ENCODE measurements at places on chromosomes 16 and 17.

DNA sequence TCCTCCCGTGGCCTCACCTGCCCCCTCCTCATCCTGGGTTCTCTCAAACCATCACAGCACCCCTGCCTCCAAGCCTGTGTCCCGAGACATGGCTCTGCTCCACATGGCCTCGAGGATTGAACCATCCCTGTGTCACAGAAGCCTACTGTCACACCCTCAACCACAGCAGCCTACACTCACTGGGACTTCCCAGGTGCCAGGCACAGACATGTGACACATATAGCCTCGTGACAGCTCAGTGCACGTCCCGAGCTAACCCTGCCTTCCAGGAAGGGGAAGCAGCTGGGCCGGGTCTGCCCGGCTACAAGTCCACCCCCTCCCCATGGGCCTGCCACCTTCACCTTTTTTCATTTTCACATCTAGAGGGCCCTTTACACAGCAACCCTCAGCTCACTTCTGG is 238.3 kb downstream of the CPPED1 start:
- no peak for DNase-seq

DNA sequence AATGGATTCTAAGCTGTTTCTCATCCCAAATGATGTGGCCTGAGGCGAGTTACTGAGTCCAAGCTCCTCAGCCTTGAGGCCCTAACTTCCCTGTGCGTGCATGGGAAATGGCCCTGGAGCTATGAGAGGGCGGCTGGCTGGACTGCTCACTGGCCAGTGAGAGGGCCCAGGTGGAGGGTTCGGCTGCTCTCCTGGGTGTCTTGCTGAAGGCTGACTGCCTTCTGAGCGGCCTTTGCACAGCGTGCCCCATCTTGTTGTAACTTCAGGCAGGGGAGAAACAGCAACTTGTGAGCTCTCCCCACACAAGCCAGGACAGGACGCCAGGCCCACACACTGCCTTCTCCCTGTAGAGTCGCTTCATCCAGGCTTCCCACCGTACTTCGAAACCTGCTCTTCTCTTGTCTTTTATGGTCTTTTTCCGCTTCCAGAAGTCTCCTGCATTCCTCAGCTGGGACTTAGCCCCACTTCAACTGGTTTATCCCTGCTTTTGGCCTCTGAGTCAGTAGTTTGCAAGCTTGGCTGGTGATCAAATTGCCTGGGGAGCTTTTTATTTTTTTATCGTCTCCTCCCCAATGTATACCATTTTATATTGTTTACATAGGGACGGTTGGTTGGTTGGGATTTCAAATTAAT is 13.3 kb downstream of the CDH3 start:
- no peak for DNase-seq

DNA sequence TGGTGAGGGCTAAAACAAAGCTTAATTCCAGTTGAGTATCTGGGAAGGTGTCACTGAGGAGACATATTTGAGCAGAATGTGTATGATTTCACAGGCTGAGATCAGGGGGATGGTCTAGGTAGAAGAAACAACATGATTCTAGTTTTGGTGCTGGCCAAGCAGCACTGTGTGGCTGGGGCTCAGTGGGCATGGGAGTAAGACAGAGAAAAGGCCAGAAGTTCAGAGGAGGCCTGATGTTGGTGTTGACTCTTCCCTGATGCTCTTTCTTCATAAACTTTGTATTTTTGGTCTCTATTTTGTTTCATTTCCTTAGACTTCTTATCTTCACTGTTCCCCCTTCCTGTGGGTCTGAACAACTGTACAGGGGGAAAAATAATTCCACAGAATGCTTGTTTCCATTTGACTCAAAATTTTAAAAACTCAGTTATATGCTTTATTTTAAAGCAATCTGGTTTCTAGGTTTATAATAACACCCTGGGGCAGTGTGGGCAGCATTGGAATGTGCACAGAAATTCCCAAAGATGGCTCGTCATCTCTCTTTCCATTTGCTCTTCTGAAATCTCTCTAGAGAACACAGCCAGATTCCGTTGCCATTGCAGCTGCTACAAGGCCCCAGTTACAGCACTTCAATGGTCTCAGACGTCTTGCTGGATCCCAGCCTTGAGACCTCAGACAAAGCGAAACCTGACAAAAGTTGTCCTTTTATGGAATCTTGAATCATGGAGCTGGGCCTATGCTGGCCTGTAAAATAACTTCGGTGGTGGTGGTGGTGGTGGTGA is 68.3 kb downstream of the SNX11 start:
- DNase-seq: no peak

DNA sequence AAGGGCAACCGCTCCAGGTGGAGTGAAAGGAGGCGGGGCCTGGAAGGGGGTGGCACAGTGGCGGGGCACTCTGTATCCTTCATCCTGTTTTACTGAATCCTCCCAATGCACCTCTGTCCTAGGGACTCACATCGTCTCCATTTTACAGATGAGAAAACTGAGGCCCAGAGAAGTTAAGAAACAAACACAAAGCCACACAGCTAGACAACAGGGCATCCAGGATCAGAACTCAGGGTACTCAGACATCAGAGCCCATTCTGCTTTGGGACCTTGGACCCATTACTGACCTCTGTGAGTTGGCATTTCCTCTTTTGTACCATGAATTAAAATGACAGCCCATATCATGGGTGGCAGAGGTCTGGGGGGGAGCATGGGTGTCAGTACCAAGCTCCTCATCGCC is 129.2 kb downstream of the CPPED1 start:
- no peak for DNase-seq

DNA sequence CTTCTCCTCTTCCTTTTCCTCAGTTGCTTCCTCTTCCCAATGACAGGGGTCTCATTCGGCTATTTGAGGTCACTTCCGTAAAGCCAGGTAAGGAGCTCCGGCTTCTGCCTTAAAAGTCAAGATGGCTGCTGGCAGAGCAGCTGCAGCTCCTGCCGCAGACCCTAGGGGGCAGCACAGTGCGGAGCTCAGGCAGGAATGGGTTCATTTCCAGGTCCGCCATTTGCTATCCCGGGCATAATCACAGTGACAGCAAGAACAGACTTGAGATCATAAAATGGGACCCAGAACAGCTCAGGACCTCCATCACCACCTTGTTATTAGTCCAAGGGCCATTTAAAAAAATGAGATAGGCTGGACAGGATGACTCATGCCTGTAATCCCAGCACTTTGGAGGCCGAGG is 199.5 kb downstream of the ZNF18 start:
- DNase-seq: no peak

- DNase-seq: no peak
These were observed 26.0 kb upstream of the PRM1 start for GRCh38 chr16:11306997-11307638.

GRCh38 chr17:33438578-33438977 is 145.5 kb upstream of the ASIC2 start:
- DNase-seq: no peak

- no peak for DNase-seq
These were observed 231.4 kb upstream of the RPL38 start for GRCh38 chr17:73972056-73972455.

DNA sequence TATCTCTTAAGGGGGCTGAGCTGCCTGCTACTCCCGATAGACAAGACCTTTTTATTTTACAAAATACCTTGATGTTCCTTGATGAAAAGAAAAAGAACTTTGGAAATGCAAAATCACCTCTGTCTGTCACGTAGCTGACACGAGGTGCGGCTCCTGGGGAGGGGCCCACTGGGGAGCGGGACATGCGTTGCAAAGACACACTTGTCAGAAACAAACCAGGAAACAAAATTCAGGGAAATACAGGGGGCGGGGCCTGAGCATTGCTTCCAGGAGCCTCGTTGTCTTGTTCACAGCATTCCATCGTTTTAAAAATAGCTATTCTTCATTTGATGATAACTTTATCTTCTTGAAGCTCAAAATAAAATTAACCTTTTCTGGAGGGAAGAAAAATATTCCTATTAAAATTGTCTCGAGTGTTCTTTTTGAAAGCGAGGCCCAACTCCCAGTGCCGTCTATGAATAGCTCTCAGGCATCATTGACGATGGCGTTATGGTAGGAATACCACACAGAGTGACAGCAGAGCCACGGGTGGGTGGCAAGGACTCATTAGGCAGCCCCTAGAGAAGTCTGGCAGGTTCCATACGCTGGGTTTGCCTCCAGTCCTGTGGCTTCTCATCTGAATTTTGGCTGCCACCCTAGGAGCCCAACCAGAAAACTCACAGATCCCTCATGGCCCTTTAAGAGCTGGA is 286.9 kb downstream of the CPPED1 start:
- no peak for DNase-seq

DNA sequence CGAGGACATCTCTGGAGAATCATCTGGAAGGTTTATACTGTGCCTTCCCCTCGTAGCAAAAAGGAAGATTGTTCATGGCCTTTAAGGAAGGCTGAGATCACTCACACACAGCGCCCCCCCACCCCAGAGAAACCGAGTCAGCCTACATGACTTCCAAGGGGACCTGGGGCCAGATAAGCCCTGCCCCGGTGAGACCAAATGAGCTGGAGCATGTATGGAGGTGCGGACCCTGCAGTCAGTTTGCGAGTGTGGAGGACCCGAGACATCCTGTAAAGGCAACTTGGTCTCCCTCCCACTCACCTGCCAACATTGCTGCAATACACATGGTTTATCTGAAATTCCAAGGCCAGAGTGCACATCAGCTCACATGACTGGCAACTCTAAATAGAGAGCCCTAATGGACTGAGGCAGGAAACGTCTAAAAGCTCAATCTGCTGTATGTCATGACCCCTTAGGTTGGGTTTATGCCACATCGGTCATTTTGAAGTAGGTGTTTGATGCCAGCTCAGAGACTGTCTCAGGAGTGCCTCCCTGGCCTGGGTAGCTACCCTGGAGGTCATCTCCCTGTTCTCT is 233.6 kb downstream of the CPPED1 start:
- DNase-seq: no peak

DNA sequence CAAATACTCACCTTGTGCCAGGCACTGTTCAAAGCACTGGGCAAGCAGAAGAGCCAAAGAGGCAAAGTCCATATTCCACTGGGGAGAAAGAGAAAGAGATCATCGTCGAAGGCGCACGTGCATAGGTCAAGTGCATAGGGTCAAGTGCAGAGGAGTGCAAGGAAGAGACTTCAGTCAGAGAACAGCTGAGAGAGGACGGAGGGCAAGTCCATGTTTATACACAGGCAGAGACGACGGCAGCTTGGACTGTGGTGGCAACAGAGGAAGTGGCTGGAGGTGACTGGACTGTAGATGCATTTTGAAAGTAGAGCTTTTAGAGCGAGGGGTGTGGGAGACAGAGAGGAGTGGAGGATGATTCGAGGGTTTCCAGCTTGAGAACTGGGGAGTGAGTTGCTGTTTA is 74.7 kb upstream of the SDK2 start:
- no peak for DNase-seq

GRCh38 chr16:65831903-65832666 is 534.4 kb upstream of the CDH5 start:
- DNase-seq: no peak

DNA sequence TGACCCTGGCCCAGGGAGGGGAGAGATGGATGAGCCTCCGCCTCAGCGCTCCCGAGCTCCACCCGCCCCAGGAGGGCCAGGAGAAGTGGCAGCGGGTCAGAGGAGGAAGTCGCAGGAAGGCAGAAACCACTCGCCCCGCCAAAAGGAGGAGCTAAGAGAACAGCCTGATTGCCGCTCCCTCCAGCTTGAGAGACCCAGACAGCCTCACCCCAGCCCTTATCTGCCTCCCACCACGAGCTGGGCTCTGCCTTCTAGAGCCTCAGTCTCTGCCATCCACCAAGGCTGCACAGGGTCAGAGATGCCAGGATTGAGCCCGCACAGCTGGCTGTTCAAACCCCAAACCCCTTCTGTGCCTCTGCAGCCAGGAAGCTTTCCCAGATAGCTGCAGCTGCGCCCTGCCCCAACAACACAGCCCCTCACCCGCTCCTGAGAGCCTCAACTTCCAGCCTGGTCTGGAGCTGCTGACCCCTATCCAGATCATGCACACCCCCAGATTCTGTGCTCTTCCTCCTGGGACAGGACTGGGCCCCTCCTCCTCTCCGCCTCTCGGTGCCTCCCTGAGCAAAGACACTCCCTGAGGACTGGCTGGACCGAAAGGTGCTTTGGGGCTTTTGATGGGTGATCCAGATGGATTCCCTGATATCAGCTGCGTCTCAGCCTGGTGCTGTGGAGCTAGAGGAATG is 1.0 kb upstream of the ATP2A3 start:
- no peak for DNase-seq

- no peak for DNase-seq
These were observed 229.5 kb downstream of the FTO start for GRCh38 chr16:53933407-53933806.

DNA sequence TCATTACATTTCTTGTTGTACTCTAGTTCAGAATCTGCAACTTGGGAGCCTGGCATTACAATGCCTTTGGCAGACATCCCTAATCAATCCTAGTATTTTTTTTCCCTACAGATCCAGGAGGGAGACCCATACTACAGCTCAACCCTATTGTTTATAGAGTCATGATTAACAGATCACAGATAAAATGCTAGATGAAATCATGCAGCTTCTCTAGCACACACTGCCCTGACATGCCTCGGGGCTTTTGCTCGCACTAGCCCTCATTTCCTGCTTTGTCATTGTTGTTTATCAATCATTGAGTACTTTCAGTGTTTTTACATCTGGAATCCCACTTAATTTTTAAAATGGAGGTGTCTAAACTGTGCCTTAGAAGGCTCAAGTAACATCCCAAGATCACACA is 412.5 kb downstream of the CA10 start:
- no peak for DNase-seq

GRCh38 chr17:28055546-28056275 is 13.2 kb downstream of the NLK start:
- no peak for DNase-seq

- DNase-seq: no peak
These were observed 67.0 kb downstream of the PITPNC1 start for GRCh38 chr17:67443931-67444595.

GRCh38 chr17:19646788-19647696 is 1.5 kb upstream of the ALDH3A2 start:
- DNase-seq: no peak

DNA sequence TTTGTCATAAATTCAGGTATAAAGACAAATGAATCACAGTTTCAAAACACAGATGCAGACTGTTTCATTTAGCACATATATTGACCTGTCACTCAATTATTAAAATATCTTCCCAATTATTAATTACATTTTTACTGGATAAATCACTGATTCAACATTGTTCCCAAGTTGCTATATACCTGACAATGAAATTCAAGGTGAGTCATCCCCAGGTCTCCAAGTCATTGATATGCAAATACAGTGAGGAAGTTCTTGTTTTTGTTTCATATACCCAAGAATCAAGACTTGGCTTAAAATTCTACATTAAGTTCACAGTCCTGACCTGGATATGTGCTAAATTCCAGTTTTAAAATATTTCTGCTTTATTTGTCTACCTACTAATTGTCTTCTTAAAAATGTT is 599.3 kb upstream of the PSMD7 start:
- no peak for DNase-seq

DNA sequence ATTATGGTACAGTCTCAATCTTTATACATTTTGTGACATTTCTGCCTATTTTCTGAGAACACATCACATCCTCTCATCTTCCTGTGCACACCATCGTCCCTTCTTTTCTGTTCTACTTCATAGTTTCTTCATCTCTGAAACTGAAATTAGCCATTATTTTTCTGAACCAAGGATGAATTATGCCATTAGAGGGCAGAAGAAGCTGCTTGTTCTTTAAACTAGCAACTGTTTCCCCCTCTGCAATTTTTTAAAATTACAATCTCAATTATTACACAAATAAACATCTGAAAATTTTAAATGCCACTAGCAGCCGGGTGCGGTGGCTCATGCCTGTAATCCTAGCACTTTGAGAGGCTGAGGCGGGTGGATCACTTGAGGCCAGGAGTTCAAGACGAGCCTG is 41.3 kb downstream of the RBBP6 start:
- no peak for DNase-seq

- DNase-seq: no peak
These were observed 364.8 kb upstream of the RBFOX1 start for GRCh38 chr16:6967796-6968320.

GRCh38 chr17:67708378-67708777 is 9.4 kb upstream of the NOL11 start:
- DNase-seq: no peak
